ENCODE measurements at places on chromosomes 6 and 20.

DNA sequence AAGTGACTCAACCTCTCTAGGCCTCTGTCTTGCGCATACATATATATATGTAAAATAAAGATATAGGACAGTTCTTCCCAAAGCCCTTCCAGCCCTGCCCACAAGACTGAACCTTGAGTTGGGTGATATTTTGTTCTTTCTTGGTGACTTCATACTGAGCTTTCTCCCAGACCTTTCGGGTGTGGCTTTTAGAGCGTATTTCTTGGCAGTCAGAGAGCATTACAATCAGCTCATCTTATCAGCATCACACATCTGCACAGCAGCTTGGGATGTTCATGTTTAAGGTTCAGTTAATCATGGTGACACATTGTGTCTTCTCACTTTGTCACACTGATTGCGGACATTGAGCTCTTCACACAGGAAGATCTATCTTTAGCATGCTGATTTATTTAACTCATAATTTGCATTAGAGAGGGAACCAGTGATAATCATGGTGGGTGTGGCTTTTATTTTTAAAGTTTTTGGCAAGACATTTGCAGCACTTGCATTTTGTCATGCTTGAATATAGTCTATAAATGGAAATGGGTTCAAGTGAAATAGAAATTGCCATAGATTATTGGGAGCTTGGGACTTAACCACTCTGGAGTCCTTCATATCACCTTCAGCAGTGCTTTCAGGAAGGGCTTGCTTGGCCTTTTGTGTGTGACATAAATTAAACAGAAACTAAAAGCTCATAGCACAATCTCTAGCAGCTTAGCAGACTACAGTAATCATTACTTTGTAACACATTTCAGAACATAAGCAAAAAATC lies 8.3 kb downstream of the KIF3B start:
- peaks cover 19% of the 10 kb centered on the region for H3K36me3 ChIP-seq
- no peak for DNase-seq
- H3K4me3 ChIP-seq, result no peak overlapping the region
- H3K27ac ChIP-seq, result peak overlapping the region; percentile 74
- H3K4me1 ChIP-seq, result peaks cover 17% of the 10 kb centered on the region

GRCh38 chr20:48066246-48066645 lies 281.0 kb upstream of the SULF2 start:
- no peaks in the 10 kb centered on the region for H3K36me3 ChIP-seq
- peak; percentile 89 for DNase-seq
- H3K27me3 ChIP-seq, result no peaks in the 10 kb centered on the region
- H3K27ac ChIP-seq, result peak overlapping the region; percentile 66
- H3K4me1 ChIP-seq, result peaks cover 23% of the 10 kb centered on the region

DNA sequence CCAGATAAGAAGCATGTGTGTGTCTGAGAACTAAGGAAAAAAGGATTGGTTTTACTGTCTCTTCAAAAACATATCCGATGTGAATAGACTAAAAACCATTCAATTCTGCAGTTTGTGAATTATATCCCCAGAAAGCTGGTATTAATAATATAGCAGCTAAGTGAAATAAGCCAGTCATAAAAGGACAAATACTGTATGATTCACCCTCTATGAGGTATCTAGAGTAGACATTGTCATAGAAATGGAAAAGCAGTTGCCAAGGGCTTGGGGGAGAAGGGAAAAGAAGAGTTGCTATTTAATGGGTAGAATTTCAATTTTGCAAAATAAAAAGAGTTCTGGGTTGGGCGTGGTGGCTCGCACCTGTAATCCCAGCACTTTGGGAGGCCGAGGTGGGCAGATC lies 137.5 kb downstream of the ATXN1 start:
- no peak for DNase-seq
- H3K27me3 ChIP-seq, result no peaks in the 10 kb centered on the region
- H3K27ac ChIP-seq, result no peak overlapping the region

- no peaks in the 10 kb centered on the region for H3K27me3 ChIP-seq
- peak overlapping the region; percentile 47 for H3K27ac ChIP-seq
- H3K36me3 ChIP-seq, result no peaks in the 10 kb centered on the region
- H3K4me1 ChIP-seq, result peaks cover 14% of the 10 kb centered on the region
- DNase-seq, result no peak
Measured at GRCh38 chr6:73030257-73030656, 195.0 kb downstream of the KHDC1L start.

DNA sequence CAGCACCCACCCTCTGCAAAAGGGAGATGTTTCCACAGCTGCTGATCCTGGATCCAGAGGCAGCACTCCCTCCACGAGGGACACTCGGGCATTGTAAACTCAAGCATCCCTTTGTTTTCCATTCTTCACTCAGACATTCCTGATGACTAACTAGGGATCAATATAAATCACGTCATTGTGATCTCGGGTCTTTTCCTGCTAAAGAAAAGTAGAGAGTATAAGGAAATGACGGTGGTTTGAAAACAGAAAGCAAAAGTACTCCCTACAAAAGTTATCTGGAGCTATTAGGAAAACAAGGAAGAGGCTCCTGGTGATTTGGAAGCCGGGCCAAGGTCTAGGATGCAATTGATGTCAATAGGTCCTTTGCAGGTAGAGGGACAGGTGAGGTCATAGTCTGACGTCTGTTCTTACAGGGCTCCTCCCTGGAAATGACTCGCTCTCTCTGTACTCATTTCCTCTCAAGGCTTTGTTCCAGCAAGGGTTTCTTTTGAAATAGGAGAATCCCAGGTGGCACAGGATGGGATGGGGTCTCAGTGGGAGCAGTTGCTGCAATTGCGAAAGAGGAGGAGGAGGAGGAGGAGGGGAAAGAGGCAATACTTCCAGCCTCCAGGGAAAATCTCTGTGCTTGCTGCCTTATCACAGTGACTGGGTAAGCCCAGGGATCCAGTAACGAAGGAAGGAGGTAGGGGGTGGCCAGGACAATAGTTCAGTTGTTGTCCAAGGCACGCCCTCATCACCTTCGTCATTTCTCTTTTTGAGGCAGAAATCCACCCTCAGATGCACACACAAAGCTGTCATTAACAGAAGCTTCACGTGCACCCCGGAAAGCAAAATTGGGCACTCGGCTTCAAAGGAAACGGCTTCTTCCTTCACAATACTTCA lies 222.8 kb downstream of the LY86 start:
- DNase-seq, result peak; percentile 98
- peaks cover 28% of the 10 kb centered on the region for H3K4me1 ChIP-seq
- no peaks in the 10 kb centered on the region for H3K27me3 ChIP-seq

DNA sequence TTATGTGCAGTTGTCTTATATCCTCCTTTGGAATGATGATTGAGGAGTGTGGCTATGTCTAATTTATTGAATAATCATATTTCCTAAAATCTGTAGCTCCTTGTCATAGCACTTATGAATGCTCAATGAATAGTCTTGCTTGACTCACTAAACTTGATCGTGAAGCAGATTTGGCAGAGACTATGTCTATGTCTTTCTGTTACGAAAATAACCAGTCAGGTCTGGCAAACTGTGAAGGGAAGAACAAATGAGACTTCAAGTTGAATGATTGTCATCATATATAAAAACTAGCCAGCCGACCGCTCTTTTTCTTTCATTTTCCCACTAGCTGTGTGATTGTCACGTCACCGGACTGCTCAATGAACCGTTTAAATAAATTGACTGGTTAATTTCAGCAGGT lies 1303.9 kb upstream of the GJE1 start:
- no peaks in the 10 kb centered on the region for H3K36me3 ChIP-seq
- H3K4me1 ChIP-seq, result no peaks in the 10 kb centered on the region
- H3K4me3 ChIP-seq, result no peak overlapping the region
- no peak overlapping the region for H3K27ac ChIP-seq

DNA sequence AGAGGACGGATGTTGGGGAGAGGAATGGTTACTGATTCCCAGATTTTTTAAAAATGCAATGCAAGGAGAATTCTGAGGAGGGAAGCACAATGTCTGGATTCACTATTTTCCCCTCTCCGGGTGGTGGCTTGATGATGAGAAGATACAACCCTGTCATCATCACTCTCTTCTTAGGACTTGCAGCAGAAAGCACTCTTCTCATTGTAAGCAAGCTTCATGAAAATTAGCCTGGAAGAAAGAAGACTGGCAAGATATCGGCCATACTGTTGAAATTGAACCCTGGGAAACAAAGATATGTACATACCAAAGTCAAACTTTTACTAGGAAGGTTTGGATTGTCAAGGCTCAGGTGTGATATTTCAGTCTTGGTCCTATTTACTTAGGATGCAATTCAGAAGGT lies 195.7 kb downstream of the EDN1 start:
- no peaks in the 10 kb centered on the region for H3K27me3 ChIP-seq
- no peak for DNase-seq
- H3K36me3 ChIP-seq, result no peaks in the 10 kb centered on the region
- H3K4me3 ChIP-seq, result no peak overlapping the region

DNA sequence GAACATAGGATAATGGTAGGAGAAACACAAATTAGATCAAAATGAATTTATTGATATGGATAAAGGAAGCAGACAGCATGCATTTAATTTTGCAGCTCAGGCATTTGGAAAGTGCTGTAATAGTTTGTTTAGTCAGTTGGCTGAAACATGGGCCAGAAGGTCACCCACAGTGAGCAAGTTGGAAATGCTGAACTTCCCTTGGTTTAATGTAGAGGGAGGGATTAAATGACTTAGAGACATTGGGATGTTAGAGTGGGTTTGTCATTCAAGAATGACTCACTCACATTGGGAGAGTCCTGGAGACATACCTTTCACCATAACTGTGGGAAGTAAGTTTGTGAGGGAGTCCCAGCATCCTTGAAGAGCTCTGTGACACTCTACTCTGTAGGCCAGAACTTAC lies 231.5 kb upstream of the PLCB4 start:
- no peaks in the 10 kb centered on the region for H3K36me3 ChIP-seq
- no peak overlapping the region for H3K27ac ChIP-seq
- no peaks in the 10 kb centered on the region for H3K4me1 ChIP-seq

DNA sequence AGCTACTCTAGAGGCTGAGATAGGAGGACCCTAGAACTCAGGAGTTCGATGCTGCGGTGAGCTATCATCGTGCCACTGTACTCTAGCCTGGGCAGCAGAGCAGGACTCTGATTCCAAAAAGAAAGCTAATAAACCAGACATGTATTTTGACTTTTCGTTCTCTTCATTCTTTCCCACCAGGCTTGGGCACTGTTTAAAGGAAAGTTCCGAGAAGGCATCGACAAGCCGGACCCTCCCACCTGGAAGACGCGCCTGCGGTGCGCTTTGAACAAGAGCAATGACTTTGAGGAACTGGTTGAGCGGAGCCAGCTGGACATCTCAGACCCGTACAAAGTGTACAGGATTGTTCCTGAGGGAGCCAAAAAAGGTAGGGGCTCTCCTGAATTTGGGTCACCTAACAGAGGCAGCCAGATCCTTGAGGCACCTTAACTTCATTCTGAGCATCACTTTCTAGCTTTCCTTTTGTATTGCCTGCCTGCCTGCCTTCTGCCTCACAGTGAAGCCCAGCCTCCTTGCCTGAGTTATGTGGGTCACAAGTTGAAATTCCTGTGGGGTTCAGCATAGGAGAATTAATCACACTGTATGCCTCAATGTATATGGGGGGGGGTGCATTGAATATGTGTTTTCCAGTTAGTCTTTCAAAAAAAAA lies 3.2 kb downstream of the IRF4 start:
- peaks cover 44% of the 10 kb centered on the region for H3K27me3 ChIP-seq
- H3K4me1 ChIP-seq, result peaks cover 5% of the 10 kb centered on the region
- no peak overlapping the region for H3K27ac ChIP-seq
- no peaks in the 10 kb centered on the region for H3K36me3 ChIP-seq

- DNase-seq, result no peak
- no peaks in the 10 kb centered on the region for H3K4me1 ChIP-seq
- no peaks in the 10 kb centered on the region for H3K36me3 ChIP-seq
- no peak overlapping the region for H3K27ac ChIP-seq
Measured at GRCh38 chr6:36650848-36651478, 27.6 kb upstream of the CDKN1A start.

All from MCF 10A (cell line).